Cardiac septum (tissue), 1 donor: ENCODE measurements at places on chromosomes 1 and 21. TPM values are rescaled to one million over a fixed set of nuclear protein-coding genes. Genes with fewer than 3 reads are reported as not detected.

NECTIN4 gene
- total RNA-seq, result not detected

TNFRSF25 gene
- total RNA-seq, result 8.5 TPM

LRRC39 gene
- 90.7 TPM for total RNA-seq

OR6N1 gene
- not detected for total RNA-seq

VHLL gene
- not detected for total RNA-seq

VANGL2 gene
- 1.4 TPM for total RNA-seq

IFI44 gene
- 8.2 TPM for total RNA-seq

CASP9 gene
- total RNA-seq, result 10.6 TPM

UTS2 gene
- not detected for total RNA-seq

ELAPOR1 gene
- total RNA-seq, result 0.30 TPM

FCGR3B gene
- 8.4 TPM for total RNA-seq

PLD5 gene
- 0.24 TPM for total RNA-seq

AMY2B gene
- 31.1 TPM for total RNA-seq

OXCT2 gene
- 1.3 TPM for total RNA-seq

TMEM125 gene
- not detected for total RNA-seq

CCDC181 gene
- 1.2 TPM for total RNA-seq

AK5 gene
- 1.3 TPM for total RNA-seq

RPE65 gene
- total RNA-seq, result 0.13 TPM

FALEC gene
- 0.46 TPM for total RNA-seq

KCNN3 gene
- 2.8 TPM for total RNA-seq

APOBEC4 gene
- not detected for total RNA-seq

RSPO1 gene
- not detected for total RNA-seq

DISP3 gene
- total RNA-seq, result 0.05 TPM

TNFRSF18 gene
- 0.19 TPM for total RNA-seq

TMEM82 gene
- not detected for total RNA-seq

POLR3C gene
- total RNA-seq, result 14.0 TPM

GNAT2 gene
- not detected for total RNA-seq

SSU72 gene
- 90.7 TPM for total RNA-seq

GFI1 gene
- total RNA-seq, result 0.19 TPM

OR2T2 gene
- not detected for total RNA-seq

CFHR5 gene
- not detected for total RNA-seq

SPRR3 gene
- not detected for total RNA-seq

HOOK1 gene
- 0.67 TPM for total RNA-seq

MYCL gene
- 0.35 TPM for total RNA-seq

TCHH gene
- total RNA-seq, result 0.05 TPM

SAMD13 gene
- 0.78 TPM for total RNA-seq

IL20 gene
- total RNA-seq, result not detected

ASPM gene
- total RNA-seq, result 0.57 TPM

NME7 gene
- 9.8 TPM for total RNA-seq
